ENCODE measurements at places on chromosomes 2 and 18.

GRCh38 chr2:241637795-241638660 is 535 bp downstream of the ATG4B start:
- peak; percentile 44 for DNase-seq

DNA sequence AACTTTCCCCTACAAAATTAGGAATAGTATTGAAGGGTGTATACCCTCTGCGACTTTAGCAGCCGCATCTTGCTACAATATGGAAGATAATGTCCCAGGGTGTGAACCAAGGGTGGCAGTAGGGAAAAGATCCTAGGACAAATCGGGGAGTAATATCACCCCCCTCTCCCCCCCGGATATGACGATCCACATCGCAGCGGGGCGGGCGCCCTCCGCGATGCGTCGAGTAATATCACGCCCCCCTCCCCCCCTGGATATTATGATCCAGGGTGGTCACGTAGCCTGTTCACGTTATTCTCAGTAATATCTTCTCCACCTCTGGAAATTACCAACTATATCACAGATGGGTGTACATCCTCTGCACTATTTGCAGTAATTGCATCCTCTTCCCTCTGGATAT is 82.9 kb downstream of the DAPL1 start:
- no peak for DNase-seq

GRCh38 chr18:47899107-47899840 is 31.2 kb downstream of the SMAD2 start:
- DNase-seq = peak; percentile 25

GRCh38 chr2:185318271-185318724 is 420.3 kb upstream of the FSIP2 start:
- no peak for DNase-seq

- DNase-seq = no peak
Measured at GRCh38 chr18:63956755-63957154, 7.7 kb downstream of the HMSD start.

DNA sequence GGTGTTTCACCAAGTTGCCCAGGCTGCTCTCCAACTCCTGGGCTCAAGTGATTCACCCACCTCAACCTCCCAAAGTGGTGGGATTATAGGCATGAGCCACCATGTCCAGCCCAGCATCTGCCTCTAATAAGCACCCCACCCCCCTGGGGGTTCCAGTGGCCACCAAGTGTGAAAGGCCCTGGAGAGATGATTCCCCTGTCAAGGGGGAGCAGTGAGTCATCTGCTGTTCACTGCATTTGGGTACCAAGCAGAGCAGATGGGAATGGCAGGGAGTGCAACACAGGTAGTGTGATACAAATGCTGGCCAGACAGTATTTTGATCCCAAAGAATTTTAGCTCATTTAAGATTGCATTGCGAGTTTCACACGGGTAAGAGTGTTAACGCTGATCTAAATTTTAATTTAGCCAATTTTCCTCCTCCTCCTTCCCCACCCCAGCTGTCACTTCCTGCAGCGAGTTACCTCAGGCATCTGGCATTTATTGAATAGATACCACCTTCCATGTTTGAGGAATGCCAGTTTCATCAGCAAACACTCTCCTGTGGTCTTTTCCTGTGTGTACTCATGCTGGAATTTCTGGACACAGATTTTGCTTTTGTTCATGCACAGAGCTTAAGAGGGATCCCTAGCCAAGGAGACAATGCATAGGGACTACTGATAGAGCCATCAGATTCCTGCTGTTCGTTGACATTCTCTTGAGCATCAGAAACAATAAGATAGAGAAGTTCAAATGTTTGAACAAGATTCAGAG is 32.4 kb upstream of the NCK2 start:
- no peak for DNase-seq

DNA sequence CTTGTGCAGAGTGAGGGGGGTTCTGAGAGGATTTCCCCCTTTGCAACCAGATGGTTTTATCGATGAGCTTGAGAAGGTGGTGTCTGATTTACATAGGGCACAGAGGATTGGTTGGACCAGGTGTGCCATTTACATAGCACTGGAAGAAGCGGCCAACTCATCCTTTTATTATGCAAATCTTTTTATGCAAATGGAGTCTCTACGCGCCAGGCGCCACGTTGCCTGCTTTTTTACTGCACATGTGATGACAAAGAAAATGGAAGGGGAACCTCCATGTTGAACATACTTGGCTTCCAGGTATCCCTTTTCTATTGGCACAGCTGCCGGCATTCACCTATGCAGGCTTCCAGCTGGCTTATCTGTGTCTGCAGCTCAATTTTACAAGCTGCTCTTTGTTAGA is 18.4 kb upstream of the TXNL4A start:
- no peak for DNase-seq

GRCh38 chr2:112056626-112056987 is 1.5 kb downstream of the TMEM87B start:
- DNase-seq = no peak

DNA sequence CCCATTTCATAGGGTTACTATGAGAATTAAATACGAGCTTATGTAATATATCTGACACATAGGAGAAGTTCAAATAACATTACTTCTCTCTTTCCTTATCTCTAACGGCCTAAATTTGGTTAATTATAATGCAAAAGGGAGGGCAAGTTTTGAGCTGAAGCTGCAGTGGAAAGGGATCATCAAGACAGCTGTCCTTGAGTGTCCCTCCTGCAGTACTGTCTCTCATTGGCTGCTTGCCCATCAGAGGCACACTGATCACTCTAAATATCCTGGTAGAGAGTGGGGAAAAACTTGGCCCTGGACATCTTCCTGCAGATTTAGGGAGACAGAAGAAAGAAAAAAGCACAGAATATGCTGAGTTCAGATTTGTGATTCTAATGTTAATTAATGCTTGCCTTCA is 186.0 kb downstream of the CAMKMT start:
- DNase-seq = no peak

DNA sequence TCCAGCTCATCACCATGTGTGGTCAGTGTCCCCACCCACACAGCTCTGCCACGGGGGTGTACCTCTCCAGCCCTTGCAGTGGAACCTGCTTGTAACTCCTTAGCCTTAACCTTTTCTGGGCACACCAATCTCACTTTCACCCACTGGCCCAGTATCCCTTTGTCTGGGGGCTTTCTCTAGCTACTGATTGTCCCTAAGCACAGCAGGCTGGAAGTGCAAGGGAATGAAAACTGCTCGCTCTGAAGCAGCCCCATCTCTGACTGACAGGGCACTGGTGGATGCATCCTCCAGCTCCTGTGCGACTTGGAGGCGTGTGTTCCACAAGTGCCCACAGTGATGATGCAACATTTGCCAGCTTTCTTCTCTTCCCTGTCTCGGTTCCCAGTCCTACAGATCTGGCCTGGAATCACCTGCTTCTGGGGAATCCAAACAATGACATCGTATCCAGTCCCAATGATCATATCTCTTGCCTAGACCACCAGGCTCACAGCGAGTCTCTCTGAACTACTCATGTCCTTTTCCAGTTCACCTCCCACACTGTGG is 33.6 kb downstream of the SCTR start:
- no peak for DNase-seq

DNA sequence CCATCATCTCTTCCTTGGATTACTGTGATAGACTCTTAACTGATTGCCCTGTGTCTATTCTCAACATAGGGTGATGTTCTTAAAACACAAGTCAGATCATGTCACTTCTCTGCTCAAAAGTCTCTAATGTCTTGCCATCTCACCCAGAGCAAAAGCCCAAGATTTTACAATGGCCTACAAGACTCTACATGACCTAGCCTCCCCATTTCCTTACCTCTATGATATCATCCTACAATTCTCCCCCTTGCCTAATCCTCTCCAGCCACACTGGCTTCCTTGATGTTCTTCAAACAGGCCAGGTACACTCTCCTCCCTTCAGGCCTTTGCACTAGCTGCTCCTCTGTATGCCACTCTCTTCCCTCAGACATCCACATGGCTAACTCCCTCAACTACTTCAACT is 55.1 kb downstream of the ROCK1 start:
- DNase-seq = no peak

DNA sequence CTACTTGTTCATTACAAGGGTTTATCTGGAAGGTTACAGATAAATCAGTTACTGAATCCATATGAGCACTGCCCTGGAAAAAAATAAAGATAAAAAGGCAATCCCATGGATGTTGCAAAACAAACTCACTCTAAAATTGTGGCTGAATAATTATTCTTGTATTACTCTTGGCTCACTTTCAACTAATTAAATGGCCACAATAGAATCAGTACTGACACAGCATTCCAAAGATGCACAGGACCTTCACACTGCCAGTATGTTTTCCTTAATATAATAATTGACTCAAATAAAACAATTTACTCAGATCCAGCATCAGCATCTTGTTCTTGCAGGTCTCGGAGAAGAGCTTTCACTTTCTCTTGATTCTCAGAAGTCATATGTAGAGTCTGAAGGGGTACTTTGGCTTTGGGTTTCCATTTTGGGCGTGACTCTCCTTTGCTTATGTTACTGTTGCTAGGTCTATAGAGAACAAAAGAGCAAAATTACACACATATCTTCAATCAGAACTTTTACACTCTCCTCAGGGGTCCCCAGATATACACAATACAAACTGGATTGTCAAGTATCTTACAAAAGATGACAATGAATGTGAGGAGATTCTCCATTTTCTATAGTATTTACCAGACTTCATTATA is 12.6 kb downstream of the DHX57 start:
- no peak for DNase-seq

DNA sequence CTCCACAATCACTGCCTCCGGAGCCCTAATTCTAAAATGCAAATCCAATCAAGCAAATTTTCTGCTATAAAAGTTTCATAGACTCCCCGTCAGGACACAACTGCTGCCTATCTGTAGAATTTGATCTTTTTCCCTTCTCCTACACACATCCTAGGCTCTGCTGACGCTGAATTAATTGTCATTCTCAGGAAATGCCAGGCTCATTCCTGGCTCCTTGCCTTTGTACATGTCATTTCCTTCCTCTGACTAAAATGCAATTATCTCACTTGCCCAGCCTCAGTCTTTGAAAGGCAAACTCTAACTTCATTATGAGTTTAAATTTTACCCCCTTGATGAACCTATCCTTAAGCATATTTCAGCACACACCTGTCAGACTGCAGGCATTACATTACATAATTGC is 844.9 kb upstream of the CRIM1 start:
- DNase-seq = no peak

- peak; percentile 50 for DNase-seq
Measured at GRCh38 chr2:147511491-147511948, 333.3 kb upstream of the ACVR2A start.

GRCh38 chr2:134261398-134262131 is 7.7 kb downstream of the MGAT5 start:
- DNase-seq = no peak

GRCh38 chr2:226325526-226325925 is 474.1 kb downstream of the IRS1 start:
- DNase-seq = no peak

- no peak for DNase-seq
Measured at GRCh38 chr2:16813593-16813992, 148.0 kb upstream of the CYRIA start.

DNA sequence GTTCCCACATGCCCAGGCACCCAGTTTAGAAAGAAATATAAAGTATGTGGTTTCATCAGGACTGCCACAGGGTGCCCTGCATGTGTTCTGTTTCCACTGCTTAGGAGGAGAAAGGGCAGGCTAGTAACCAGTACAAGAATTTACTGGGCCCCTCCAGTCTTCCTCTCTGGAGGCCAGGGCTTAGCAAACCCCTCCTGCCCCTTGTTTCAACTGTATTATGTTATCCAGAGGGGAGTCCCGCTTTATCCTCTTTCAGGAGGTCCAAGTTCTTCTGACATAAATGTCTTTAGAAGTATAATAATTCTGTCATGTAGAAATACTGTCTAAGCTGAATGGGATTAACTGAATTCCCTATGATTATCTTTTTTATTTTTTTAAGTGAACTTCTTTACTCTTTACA is 132.1 kb downstream of the WDSUB1 start:
- no peak for DNase-seq

DNA sequence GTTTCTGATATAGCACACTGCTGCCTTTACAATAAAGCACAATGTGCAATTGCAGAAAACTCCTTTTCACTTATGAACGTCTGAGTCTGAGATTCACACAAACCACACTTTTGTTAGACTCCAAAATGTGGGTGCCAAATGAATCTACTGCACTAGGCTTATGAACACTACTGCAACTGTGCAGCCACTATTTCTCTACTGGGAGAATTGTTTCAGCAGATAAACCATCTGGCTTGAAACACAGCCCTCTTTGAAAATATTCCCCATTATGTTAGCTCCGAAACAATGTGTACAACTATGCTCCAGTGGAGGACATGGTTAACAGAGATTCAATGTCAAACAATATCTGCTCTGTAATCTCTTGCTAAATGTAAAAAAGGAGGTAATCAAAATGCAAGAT is 188.7 kb upstream of the ZEB2 start:
- DNase-seq = no peak

GRCh38 chr2:65344689-65345088 is 87.7 kb downstream of the SPRED2 start:
- no peak for DNase-seq

GRCh38 chr2:219720956-219721355 is 93.5 kb downstream of the SLC4A3 start:
- DNase-seq = no peak

DNA sequence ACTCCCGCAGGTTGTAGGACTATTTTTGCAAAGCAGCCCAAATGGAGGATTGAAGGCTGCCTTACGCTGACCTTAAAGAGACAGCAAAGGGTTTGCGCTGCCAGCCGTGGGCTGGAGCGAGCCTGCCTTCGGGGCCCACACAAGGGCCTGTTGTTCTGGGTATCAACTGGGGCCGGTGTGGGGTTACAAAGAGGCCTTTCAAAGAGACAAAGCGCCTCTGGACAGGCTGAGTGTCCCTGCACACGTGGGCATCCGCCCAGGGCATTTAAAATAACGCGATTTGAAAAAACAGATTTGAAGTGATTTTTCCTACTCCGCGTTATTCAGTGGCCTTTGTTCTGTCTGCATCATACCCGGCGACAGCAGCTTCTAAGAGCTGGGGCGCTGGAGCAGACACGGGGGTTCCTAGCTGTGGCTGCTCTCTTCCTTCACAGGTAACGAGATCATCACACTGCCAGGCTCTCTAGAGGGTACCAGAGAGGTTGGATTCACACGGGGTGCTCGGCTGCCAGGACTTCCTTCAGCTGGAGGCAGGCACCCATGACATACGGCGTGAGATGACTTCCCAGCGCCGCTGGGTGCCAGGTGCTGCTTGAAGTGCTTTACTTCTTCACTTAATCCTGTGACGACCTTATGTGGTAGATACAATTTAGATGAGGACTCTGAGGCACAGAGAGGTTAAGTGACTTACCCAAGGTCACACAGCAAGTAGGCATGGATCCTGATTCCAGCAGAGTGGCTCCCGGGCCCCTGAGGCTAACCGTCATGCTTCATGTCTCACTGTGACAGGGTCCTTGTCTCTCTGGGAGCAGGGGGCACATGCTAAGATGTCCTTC is 32.2 kb downstream of the MAL start:
- DNase-seq = peak; percentile 64

DNA sequence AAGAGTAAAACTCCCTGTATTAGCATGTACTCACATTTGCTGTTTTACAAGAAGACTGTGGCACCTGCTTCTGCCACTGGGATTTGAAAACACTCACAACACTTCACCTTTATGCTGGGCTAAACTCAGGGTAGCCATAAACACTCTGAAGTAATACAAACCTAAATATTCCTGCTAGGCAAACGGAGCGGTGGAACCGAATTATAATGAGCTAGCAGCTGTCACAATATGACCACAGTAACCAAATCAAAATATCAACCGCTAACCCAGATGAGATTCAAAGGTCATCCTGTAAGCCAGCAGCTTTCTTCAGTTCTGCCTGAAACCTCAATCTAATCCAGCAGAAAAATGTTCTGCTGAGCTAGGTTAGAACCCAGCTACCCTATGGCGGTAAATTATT is 132.1 kb downstream of the TCF4 start:
- DNase-seq = peak; percentile 36

- no peak for DNase-seq
Measured at GRCh38 chr18:59909289-59910036, 9.7 kb downstream of the PMAIP1 start.
